Suppressor macrophage treated with lipopolysaccharide for 4 hours (primary cell): ENCODE measurements at places on chromosomes 2 and 18.
A peak's percentile ranks its signal among the peaks of the same experiment; 100 is the strongest.

DNA sequence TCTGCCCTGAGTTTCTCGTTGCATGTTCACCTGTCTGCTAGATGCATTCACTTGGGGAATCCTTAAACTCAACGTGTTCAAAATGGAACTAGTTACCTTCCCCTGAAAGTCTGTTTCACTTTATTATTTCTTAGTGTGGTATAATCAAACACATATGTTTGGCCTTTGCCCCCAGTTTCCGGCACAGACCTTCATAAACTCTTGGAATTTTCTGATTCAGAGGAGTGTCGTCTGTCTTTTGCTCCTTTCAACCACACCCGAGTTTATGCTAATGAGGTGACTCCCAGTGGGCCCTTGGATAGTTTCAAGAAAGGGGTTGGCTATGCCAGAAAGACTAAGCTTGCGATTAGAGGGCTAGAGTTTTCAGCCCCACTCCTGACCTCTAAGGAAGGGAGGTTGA is 198.9 kb downstream of the CDCA7 start:
- no peak for DNase-seq

DNA sequence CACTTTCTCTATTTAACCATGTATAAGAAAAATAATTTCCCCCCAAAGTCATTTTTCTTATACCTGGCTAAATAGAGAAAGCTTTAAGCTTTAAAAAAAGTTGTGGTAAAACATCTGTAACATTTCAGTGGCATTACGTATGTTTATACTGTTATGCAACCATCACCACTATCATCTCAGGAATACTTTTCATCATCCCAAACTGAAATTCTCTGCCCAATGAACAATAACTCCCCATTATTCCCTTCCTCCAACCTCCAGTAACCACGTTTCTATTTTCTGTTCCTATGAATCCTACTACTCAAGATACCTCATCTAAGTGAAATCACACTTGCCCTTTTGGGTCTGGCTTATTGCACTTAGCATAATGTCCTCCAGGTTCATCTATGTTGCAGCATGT is 1.7 kb upstream of the SLC3A1 start:
- no peak for DNase-seq

- peak; percentile 60 for DNase-seq
These were observed 796 bp upstream of the DYSF start for GRCh38 chr2:71452565-71452964.

DNA sequence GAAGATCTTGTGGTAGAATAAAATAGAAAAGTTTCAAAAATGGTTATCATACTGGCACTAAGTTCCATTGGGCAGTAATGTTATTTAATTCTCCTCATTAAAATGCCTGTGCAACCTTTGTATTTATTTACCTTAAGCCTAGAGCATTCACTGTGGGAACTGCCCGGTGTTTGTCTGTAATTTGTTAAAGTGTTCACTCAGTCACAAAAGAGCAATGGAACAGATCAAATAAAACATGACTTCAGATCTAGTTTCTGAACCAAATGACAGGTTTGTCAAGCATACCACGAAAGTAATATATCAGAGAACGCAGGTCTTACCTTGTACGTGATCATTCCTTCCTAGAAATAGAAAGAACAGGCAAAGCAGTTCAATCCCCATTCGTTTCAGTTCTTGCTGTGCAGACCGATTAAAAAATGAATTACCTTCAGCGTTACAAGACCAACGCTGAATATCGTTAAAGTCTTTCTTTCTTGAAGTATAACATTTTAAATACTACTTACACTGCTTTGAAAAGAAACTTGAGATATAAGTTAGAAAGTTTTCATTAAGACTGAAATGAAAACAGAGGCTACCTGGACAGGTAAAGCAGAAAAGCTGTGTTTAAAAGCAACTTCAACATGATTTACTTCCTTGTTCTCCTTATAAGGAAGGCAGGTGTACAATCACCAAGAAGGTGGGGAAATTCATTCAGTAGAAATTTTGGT is at the start of gene ITGB6:
Gene ITGB6 (minus strand): TSS at position 590 of the 707 bp plus-strand sequence. CDS start 209 bp downstream, at position 381.
- no peak for DNase-seq

DNA sequence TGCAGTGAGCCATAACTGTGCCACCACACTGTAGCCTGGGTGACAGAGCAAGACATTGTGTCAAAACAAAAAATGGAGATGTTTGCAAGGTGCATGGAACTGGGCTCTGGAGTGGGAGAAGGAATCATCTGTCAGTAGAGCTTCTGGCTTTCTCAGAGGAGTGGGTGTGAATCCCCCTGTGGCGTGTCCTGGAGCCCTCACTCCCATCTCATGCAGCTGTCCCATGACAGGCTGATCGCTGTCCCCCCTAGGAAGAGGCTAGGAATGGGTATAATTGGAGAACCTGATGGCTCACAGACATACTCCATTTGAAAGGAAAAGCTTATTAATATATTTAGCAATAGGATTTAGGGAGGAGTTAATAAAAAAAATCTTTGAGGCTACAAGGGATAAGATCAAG is 125.8 kb upstream of the EPB41L3 start:
- no peak for DNase-seq

- DNase-seq, result peak; percentile 69
These were observed 84.6 kb downstream of the NRP2 start for GRCh38 chr2:205766779-205767359.

GRCh38 chr2:152036611-152037469 is 62.0 kb downstream of the CACNB4 start:
- DNase-seq, result peak; percentile 81

GRCh38 chr2:653645-654425 is 23.4 kb downstream of the TMEM18 start:
- DNase-seq, result no peak

DNA sequence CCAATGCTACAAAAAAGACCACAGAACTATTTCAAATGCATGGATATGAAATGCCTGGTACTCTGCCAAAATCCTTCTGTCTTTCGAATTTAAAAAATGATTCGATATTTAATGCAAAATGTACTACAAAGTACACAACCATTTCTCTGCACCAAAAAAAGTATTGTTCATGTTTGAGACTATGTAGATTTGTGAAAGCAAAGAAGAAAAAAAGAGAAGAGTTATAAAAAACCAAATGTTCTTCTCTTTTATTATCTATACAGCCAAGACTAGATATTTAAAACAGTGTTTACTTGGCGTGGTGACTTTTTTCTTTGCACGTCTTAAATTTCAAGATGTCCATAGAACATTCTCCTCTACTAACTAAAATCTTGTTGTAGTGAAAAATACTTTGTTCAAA is 89.2 kb downstream of the DTNA start:
- no peak for DNase-seq

- no peak for DNase-seq
These were observed 66.9 kb downstream of the ACVR1 start for GRCh38 chr2:157809212-157809611.

GRCh38 chr2:151914989-151915628 is 86.9 kb upstream of the ARL5A start:
- no peak for DNase-seq

- peak; percentile 80 for DNase-seq
These were observed 49.9 kb upstream of the EML6 start for GRCh38 chr2:54673501-54673998.

DNA sequence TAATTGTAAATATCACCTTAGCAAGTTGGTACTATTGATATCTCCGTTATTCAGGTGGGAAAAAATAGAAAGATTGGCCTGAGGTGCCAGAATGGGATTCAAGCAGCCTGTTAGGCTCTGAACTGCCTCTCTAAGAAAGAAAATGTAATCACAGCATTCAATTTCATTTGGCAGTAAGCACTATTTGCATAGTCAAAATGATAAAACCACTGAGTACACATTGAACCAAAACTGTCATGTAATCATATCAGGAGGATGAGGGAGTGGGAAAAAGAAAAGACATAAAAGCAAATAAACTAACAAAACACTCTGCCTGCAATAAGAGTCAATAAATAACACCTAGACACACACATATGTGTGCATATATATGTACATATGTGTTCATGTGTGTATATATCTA is 103.9 kb upstream of the TACR1 start:
- no peak for DNase-seq

GRCh38 chr2:171675810-171676345 is 11.4 kb upstream of the DYNC1I2 start:
- no peak for DNase-seq

DNA sequence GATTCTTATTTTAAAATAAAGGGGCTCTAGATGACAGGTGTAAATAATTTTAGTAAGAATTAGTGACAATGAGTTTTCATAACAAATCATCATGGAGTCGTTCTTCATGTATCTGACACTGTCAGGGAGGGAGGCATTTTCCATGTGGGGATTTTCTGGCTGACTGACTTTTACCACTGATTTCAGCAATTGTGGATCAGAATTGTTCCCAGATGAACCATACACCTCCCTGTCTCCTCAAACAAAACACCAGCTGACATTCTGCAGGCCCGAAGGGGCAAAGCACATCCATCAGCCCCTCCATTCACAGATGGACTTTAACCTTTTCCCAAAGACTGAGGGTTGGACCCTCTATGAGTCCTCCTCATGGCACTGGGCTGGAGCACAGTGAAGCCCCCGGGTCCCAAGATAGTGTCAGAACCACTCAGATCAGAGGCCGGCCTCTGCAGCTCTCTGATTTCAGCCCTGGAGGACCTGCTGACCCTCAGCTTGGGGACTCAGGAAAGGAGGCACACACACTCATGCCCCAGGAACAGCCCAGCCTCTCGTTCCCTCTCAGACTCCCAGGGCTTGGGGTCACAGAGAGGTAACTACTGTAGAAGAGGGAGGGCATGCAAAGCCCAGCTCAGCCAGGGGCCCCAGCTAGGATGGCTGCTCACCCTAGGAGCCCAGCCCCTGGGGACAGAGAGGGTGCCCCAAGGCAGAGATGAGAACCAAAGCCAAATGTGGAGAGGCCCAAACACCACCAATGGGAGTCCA is 43.2 kb upstream of the LOXHD1 start:
- no peak for DNase-seq

GRCh38 chr2:188576651-188577050 is 285.0 kb downstream of the GULP1 start:
- DNase-seq, result no peak

GRCh38 chr2:16728351-16729136 is 62.9 kb upstream of the CYRIA start:
- peak; percentile 81 for DNase-seq

DNA sequence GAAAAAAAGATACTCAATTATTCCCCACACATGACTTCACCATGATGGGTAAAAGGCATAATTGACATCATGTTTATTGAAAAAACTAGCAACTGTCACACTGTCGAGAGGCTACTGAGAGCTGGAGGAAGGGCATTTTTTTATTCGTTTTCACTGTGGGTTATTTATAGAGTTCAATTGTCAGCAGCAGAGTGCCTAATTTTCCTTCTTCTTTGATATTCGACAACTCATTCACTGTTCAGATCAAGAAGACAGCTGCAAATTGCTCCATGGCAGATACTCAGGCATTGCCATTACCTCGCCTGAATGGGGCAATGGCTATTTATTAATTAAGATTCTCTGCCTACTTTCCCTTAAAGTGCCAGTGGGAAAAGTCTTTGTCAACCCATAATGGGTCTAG is 197.5 kb upstream of the NRP2 start:
- DNase-seq, result no peak

GRCh38 chr18:46196627-46197243 is 92.5 kb downstream of the HAUS1 start:
- no peak for DNase-seq

- DNase-seq, result no peak
These were observed 191.2 kb downstream of the IRS1 start for GRCh38 chr2:226608451-226608850.

DNA sequence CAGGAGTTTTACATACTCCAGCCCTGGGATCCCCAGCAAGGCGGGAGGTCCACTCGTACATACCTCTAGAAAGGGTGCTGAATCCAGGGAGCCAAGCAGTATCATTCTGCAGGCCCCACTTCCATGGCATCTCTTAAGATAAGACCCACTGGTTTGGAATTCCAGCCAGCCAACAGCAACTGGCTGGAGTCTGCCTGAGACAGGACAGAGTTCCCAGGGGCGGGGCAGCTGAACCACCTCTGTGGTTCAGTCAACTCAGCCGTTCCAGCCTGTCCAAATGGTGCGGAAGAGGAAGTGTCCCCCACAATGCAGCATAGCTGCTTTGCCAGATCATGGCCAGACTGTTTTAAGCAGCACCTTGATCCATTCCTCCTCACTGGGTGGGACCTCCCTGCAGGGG is 33.2 kb downstream of the ZNF892 start:
- DNase-seq, result no peak

- no peak for DNase-seq
These were observed 379.1 kb upstream of the ATP5MC3 start for GRCh38 chr2:175560521-175561169.

- no peak for DNase-seq
These were observed 5.7 kb downstream of the NCKAP5 start for GRCh38 chr2:133562558-133562957.

- DNase-seq, result no peak
These were observed 305.4 kb downstream of the MTX2 start for GRCh38 chr2:176574484-176575236.

DNA sequence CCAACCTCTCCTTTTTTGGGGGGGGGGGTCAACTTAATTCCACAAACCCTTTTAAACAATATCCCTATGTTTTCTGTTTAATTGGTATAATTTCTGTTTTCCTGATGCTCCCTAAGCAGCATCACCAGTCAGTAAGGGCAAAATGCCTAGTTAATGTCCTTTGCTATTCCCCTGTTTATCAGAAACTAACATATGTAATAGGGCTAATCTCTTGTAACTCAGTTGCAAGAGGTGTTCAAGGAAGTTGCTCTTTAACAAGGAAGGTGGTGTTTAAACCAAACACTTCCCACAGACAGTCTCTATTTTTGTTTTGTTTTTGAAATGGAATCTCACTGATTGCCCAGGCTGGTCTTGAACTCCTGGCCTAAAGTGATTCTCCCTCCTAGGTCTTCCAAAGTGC is 6.5 kb upstream of the COQ10B start:
- DNase-seq, result no peak
